ENCODE measurements at places on chromosomes 2 and 18. TPM values are rescaled to one million over a fixed set of nuclear protein-coding genes. Genes with fewer than 3 reads are reported as not detected.
A peak's percentile ranks its signal among the peaks of the same experiment; 100 is the strongest.

Gene TMEM178A
- 1.5 TPM for total RNA-seq

Gene KCNS3
- 23.0 TPM for total RNA-seq

Gene PKDCC
- 68.2 TPM for total RNA-seq

Gene TMEM169
- total RNA-seq: 1.5 TPM

Gene DIPK1C
- not detected for total RNA-seq

Gene ABCG8
- not detected for total RNA-seq

Gene LINC00305
- 1.0 TPM for total RNA-seq

Gene AFF3
- 42.0 TPM for total RNA-seq

Gene DCDC2C
- not detected for total RNA-seq

- DNase-seq: no peak
Measured at GRCh38 chr2:149409506-149409905, 79.1 kb downstream of the LYPD6 start.

GRCh38 chr2:113183264-113183663 is 9.5 kb downstream of the PSD4 start:
- no peak for DNase-seq

DNA sequence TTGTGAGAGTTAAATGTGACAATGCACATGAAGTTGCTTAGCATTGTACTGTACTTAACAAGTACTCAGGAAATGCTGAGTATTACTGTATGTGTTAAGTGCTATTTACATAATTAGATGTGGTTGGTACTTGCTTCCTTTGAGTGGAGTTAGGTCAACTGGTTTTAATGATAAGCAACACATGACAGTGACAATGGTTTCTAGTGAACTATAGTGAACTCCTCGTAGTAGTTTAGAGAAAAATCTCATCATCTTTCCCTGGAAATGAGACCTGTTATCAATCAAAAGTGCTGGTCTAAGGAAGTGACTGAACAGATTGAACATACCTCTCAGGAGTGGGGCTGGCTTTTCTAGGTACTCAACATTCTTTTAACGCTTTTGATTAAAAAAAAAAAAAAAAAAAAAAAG is 29.2 kb upstream of the ZDBF2 start:
- peak; percentile 29 for DNase-seq

GRCh38 chr2:127431408-127432023 is 13.3 kb downstream of the PROC start:
- DNase-seq: no peak

DNA sequence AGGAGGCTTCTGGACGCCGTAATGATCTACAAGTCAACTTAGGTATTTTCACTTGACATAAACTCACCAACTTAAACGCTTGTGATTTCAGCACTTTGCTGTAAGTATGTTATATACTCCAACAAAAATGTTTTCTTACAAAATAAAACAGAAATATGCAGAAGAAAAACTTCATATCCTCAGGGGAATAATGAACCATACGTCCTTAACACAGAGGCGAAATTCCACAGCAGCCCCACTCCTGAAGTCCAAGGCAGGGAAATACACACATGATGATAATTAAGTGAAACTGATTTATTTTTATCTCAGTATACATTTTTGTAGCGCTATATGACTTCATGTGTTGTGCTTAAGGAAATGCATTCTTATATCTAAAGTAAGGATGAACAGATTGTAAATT is 335.4 kb upstream of the VWC2L start:
- DNase-seq: no peak

- no peak for DNase-seq
Measured at GRCh38 chr2:216837740-216838139, 22.1 kb downstream of the TNP1 start.

GRCh38 chr2:17413036-17413435 is 105.2 kb downstream of the RAD51AP2 start:
- no peak for DNase-seq

- DNase-seq: no peak
Measured at GRCh38 chr2:24509840-24510239, 18.8 kb downstream of the NCOA1 start.

- peak; percentile 77 for DNase-seq
Measured at GRCh38 chr2:45009928-45010701, 863 bp upstream of the SIX2 start.

- DNase-seq: no peak
Measured at GRCh38 chr2:9001229-9001628, 2.3 kb downstream of the MBOAT2 start.

GRCh38 chr2:160387558-160388262 is 105.9 kb downstream of the RBMS1 start:
- no peak for DNase-seq

GRCh38 chr2:29844713-29845326 is 76.6 kb downstream of the ALK start:
- no peak for DNase-seq

GRCh38 chr2:101401906-101402305 is 14.6 kb upstream of the CREG2 start:
- no peak for DNase-seq

DNA sequence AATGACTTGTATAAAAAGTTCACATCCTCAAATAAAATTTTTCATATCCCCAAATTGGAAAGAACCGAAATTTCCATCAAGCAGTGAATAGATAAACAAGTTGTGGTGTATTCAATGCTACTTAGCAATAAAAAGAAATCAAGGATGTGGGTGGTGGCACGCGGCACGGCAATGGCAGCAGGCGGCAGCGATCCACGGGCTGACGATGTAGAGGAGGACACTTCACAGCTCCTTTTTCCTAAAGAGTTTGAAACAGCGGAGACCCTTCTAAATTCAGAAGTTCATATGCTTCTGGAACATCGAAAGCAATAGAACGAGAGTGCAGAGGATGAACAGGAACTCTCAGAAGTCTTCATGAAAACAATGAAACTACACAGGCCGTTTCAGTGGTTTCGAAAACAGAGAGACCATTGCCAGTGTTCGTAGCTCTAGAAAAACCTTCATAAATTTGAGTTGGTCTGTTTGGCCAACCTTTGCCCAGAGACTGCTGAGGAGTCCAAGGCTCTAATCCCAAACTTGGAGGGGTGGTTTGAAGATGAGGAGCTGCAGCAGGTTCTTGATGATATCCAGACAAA is 9.8 kb upstream of the IL36A start:
- DNase-seq: no peak

GRCh38 chr2:27105981-27106380 is 12.9 kb downstream of the CGREF1 start:
- no peak for DNase-seq

- DNase-seq: no peak
Measured at GRCh38 chr2:201915446-201915845, 109.1 kb downstream of the CDK15 start.

DNA sequence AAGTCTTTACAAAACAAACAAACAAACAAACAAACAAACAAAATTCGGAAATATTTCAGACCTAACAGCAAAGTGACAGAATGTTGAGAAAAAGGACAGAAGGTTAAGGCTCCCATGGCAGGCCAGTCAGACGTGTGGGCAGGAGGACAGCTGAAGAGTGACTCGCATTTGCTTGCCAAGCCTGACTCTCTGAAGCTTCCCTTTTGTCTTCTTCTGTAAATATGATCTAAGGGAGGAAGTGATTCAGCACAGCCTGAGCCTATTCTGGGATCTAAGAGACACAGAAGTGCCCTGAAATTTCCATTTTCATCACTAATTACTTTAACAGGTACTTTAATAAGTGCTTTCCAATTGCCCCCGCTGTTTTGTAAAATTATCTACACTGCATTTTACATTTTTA is 134.0 kb upstream of the LYPD1 start:
- no peak for DNase-seq

DNA sequence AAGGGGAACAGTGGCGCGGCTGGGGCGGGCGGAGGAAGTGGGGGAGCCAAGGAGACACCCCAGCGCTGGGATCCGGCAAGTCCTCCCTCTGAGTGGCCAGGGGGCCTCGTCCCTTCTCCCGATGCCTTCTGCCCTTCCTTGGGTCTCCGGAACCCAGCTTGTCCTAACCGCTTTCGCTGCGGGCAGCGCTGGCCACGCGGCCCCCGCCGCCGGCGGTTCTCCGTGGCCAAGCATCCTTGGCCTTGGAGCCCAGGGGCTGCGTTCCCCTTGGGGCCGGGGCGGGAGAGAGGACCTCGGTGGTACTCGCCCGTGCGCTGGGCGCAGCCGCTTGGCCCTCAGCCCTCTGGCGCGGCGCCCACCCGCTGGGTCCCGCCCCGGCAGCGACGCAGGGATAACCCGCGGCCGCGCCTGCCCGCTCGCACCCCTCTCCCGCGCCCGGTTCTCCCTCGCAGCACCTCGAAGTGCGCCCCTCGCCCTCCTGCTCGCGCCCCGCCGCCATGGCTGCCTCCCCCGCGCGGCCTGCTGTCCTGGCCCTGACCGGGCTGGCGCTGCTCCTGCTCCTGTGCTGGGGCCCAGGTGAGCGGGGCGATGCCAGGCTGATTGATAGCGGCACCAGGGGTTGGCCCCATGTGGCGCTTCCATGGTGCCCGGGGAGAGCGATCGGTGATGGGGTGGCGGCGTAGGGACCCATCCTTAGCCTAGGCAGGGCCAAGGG is 128.7 kb downstream of the UXS1 start:
- no peak for DNase-seq

GRCh38 chr18:67047334-67047733 is 443.4 kb upstream of the CDH19 start:
- no peak for DNase-seq

DNA sequence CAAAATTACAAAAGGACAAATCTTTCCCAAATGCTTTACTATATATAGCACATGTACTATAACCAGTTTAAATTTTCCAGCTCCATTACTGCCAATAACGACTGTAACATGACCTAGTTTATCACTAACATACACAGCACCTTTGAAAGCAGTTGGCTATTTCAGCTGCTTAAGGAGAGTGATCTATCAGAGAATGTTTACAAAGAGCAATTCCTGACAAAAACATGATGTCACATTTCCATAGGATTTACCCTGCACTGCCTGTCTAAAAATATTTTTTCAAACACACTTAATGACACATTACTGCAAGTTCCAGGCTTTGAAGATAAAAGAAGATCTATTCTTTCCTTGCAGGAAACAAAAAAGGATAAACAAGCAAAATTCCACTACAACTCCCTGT is 40.6 kb downstream of the ZNF516 start:
- no peak for DNase-seq

DNA sequence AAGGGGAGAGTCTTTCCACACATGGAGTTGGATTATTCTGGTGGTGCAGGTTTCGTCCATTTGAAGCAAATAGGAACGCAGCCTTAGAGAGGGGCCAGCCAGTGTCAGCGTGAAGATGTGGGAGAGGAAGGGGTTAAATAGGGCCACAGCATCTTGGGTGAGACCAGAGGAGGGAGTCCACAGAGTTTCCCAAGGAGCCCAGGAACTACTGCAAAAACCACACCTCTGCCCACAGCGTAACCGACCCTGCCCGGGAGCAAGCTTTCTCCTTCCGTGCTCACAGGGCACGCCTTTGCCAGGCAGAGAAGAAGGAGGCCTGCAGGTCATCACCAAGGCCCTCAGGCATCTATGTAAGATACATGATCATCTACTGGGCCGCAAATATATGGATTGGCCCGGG is 314.5 kb downstream of the AGAP1 start:
- DNase-seq: no peak

DNA sequence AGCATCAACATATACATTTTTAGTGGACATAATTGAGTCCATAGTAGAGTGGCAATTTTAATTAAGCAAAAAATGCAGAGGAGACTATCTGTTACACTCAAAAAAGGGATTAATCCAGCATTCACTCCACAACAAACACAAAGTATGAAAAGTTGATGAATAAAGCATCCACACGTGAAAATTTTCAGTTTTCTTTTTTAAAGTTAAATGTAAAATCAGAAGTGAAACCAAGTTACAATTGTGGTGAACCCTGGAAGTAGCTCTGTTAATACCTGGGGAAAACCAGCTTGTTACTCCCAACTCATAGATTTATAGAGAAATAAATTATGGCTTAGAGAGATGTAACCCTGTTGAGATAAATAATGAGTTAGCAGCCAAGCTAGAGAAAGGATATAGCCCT is 807.8 kb downstream of the TRIB2 start:
- no peak for DNase-seq

- no peak for DNase-seq
Measured at GRCh38 chr18:62881509-62882016, 166.2 kb downstream of the PHLPP1 start.

Measured in left lung (tissue), 14 donors.